ENCODE measurements at places on chromosomes 4 and X.

- no peaks in the 10 kb centered on the region for H3K27me3 ChIP-seq
- DNase-seq = no peak
- H3K27ac ChIP-seq = no peak overlapping the region
- H3K4me1 ChIP-seq = no peaks in the 10 kb centered on the region
- no peak overlapping the region for H3K4me3 ChIP-seq
These were observed 16.5 kb upstream of the PIM2 start for GRCh38 chrX:48935301-48935670.

DNA sequence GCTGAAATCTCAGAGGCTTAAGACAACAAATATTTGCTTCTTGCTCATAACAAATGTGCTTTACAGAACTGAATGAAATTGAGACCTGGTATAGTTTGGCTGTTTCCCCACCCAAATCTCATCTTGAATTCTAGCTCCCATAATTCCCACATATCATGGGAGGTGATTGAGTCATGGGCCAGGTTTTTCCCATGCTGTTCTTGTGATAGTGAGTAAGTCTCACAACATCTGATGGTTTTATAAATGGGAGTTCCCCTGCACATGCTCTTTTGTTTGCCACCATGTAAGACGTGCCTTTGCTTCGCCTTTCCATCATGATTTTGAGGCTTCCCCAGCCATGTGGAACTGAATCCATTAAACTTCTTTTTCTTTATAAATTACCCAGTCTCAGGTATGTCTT, 221.1 kb upstream of the DIPK2B start:
- H3K4me1 ChIP-seq = no peaks in the 10 kb centered on the region
- no peak overlapping the region for H3K4me3 ChIP-seq
- H3K36me3 ChIP-seq = no peaks in the 10 kb centered on the region

DNA sequence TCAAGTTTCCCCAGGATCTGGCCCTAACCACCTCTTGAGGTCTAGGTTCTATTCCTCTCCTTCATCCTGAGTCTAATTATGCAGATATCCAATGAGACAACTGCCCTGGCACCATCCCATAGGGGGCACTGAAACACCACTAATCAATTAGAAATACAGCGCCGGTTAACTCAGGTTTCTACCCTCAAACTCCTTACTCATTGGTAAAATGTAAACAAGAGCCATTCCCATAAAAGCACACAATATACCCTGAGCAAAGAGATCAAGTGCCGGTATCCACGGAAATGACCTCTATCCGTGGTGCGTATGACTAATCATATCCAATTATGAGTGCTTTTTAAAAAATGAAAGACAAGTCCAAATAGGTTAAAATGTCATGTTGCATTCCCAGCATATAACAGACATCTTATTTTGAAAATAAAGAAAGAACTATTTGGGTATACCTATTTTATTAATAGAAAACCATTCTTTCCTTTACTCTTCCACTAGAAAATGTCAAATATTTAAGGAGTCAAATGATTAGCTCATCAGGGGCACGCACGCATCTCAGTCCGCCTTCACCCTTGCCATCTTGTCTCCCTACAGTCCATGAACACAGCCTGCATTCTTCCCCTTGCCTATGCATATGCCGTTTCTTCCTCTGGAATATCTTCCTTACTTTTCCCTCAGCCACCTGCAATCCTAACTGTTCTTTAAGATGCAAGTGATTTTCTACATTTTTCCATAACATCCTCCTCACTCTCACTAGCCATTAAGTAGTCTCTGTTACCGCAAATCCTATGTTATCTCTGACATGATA, 141.1 kb downstream of the MAML3 start:
- H3K36me3 ChIP-seq = no peaks in the 10 kb centered on the region
- peak; percentile 69 for DNase-seq
- peaks cover 18% of the 10 kb centered on the region for H3K4me1 ChIP-seq
- peak overlapping the region; percentile 23 for H3K27ac ChIP-seq
- H3K27me3 ChIP-seq = no peaks in the 10 kb centered on the region
- no peak overlapping the region for H3K4me3 ChIP-seq

DNA sequence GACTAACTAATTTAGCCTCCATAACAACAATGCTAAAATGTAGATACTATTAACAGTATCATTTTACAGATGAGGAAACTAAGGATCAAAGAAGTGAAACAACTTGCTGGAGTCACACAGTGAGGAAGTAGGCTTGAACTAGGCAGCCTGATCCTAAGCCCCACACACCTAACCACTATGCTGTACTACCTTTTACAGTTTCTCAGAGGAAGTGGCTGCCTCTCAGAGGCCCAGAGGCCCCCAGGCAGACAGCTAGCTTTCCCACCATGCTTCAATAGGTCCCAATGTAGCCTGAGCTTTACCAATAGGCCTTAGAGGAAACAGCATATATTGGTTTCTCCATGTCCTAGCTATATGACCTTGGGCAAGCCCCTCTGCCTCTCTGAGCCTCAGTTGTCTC, 69.4 kb upstream of the PJA1 start:
- no peaks in the 10 kb centered on the region for H3K4me1 ChIP-seq
- DNase-seq = no peak
- H3K27me3 ChIP-seq = no peaks in the 10 kb centered on the region
- H3K27ac ChIP-seq = no peak overlapping the region
- no peaks in the 10 kb centered on the region for H3K36me3 ChIP-seq
- H3K4me3 ChIP-seq = no peak overlapping the region

DNA sequence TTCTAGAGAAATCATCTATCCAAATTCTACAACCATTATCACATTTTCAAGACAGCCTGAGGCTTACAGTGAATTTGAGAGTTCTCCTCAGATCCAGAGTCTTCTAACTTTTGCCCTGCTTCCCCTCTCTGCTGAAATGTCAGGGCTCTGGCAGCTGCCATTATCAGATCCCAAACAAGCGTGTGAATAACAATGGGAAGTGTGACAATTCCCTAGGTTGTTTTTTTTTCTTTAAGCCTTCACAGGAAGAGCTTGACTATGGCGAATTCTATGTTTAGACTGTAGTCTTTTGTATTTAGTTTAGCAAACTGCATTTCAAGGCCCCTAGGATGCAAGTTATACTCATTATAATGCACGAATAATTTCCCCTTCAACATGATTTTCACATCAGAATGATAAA, 61.3 kb upstream of the KDR start:
- no peak for DNase-seq
- no peaks in the 10 kb centered on the region for H3K27me3 ChIP-seq
- H3K27ac ChIP-seq = no peak overlapping the region
- H3K4me1 ChIP-seq = no peaks in the 10 kb centered on the region
- no peak overlapping the region for H3K4me3 ChIP-seq
- no peaks in the 10 kb centered on the region for H3K36me3 ChIP-seq

- no peak for DNase-seq
- no peaks in the 10 kb centered on the region for H3K4me1 ChIP-seq
- no peak overlapping the region for H3K4me3 ChIP-seq
- H3K27me3 ChIP-seq = no peaks in the 10 kb centered on the region
- no peaks in the 10 kb centered on the region for H3K36me3 ChIP-seq
These were observed 56.3 kb upstream of the DCTD start for GRCh38 chr4:182973511-182973911.
